ENCODE measurements at places on chromosomes 6 and 20.

DNA sequence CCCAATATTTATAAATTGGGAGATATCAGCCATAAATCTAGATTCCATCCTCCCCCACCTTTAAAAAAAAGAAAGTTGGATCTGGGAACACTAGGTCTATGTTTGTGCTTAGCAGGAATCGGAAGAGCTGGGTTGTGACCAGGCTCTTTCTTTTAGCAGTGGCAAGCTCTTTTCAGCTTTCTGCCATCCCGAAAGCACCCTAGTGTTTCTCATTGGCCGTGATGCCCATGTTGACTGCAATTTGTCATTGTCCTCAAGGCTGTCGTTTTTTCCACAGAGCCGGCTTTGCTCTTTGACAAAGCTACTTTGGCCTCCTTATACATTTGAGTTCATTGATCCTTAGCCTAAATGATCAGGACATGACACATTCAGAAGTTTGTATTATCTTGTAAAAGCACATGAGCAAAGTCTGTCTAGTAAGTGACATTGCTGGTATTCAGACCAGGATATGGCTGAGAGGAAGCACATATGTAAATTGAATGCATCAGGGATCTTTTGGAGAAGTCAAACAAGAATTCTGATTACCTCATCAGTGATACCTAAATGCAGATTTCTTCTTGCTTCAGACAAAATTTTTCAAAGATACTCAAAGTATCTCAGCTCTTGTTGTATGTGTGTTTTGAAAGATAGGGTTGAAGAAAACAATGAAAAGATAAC lies 50.1 kb downstream of the CARMIL1 start:
- no peak for DNase-seq

GRCh38 chr6:166325383-166326042 lies 16.8 kb downstream of the SFT2D1 start:
- no peak for DNase-seq

- DNase-seq: no peak
Measured at GRCh38 chr6:28446818-28447511, 3.7 kb upstream of the ZSCAN23 start.

DNA sequence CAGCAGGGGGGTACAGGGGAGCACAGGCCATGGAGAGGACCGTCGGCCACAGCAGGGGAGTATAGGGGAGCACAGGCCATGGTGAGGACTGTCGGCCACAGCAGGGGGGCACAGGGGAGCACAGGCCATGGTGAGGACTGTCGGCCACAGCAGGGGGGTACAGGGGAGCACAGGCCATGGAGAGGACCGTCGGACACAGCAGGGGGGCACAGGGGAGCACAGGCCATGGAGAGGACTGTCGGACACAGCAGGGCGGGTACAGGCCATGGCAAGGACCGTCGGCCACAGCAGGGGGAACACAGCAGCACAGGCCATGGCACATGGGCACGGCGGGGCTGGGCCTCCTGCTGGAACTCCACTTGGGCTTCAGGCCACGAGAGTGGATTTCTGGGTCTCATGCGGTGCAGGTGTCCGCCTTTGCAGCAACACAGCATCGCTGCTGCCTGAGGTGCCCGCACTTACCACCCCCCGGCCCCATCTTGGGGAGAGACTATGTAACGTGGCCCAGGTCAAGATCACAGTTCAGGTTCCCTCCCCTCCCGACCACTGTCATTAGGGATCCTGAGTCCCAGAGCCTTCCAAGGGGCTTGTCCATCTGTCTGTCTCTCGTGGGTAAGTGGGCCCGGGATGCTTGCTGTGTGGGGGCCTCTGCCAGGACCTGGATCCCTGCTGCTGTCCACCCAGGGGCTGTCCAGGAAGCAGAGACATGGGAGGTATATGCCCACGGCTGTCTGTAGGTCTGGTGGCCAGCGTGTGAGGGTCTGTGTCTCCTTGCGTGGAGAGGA lies 2.5 kb downstream of the NPBWR2 start:
- no peak for DNase-seq

GRCh38 chr6:81252231-81252630 lies 500.2 kb downstream of the TENT5A start:
- DNase-seq: no peak

GRCh38 chr6:99219788-99220187 lies 129.7 kb downstream of the FAXC start:
- DNase-seq: no peak

DNA sequence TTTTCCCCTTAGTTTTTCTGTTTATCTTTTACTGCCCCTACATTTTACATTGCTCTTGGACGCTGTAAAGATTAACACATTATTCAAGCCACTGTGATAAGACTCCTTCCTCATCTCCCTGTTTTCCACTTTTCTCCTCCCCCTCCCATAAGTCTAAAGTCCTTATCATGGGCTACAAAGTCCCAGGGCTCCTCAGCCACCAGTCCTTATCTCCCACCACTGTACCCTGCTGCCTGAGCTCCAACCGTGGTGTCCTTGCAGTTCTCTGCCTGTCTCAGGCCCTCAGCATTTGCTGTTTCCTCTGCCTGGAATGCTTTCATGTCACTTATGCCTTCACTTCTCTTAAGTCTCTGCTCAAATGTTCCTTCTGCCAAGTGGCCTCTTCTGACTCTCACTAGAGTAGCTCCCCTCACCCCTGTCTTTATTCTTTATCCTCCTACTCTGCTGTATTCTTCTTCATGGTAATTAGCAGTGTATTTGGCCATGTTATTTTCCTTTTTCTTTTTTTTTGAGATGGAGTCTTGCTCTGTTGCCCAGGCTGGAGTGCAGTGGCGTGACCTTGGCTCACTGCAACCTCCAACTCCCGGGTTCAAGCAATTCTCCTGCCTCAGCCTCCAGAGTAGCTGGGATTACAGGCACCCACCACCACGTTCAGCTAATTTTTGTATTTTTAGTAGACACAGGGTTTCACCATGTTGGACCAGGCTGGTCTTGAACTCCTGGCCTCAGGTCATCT lies 10.8 kb upstream of the LATS1 start:
- no peak for DNase-seq

- DNase-seq: no peak
Measured at GRCh38 chr6:21902628-21903169, 309.1 kb downstream of the SOX4 start.

DNA sequence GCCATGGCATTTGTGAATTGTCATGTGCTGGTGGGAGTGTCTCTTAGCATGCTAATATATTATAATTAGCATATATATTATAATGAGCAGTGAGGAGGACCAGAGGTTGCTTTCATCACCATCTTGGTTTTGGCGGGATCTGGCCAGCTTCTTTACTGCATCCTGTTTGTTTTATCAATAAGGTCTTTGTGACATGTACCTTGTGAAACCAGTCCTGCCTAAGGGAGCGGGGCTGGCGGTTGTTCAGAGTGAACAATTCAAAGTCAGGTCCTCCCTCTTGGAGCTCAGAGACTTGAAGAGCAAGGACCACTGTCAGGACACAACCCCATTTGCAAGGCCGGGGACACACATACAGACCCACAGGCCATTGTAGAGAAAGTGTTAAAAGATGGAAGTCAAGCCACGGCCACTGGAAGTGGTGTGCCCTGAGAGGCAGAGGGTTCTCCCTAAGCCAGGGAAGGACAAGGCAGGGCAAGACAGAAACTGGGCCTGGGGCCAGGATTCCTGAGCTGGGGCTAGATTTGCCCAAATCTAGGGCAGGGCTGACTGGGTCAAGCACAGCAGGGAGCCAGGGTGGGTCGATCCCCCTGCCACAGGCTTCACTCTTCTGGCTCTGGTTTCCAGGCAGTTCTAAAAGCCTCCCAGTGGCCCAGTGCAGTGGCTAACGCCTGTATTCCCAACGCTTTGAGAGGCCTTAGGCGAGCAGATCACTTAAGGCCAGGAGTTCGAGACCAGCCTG lies 14.2 kb downstream of the SLC52A3 start:
- DNase-seq: no peak

GRCh38 chr6:84719152-84719551 lies 45.2 kb downstream of the TBX18 start:
- no peak for DNase-seq

DNA sequence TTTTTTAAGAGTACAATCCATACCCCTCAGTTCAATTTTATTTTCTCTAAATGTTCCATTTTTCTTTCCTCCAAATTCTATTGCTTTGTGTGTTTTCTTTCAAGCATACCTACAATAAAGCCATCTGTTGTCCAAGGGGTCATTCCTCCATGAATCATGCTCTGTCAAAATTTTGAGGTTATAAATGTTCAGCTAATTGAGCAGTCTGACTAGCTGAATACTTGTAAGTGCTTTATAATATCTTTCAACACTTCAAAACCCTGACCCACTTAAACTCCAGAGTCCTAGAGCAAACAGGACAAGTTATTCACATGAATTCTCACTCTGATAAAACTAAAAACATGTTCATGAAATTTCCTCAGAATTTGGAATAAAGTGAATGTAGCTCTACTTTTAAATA lies 33.4 kb upstream of the EYA4 start:
- DNase-seq: no peak

DNA sequence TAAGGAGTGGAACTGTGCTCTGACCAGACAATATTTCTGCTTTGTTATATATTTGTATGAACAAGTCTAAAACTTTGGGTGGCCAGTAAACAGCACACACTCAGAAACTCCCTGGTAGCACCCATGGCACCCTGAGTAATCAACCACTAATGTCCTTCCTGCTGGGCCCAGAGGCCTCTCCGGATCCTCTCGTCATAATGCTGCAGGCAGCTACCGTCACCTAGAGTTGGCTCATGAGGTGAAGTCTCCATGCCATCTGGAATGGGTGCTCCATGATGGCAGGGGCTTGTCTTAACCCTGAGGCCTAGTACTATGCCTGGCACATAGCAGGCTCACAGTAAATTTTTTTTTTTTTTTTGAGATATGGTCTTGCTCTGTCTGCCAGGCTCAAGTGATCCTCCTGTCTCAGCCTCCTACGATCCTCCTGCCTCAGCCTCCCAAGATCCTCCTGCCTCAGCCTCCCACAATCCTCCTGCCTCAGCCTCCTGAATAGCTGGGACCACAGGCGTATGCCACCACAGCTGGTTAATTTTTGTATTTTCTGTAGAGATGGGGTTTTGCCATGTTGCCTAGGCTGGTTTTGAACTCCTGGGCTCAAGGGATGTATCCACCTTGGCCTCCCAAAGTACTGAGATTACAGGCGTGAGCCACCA lies 3.0 kb upstream of the SDCBP2 start:
- DNase-seq: no peak

DNA sequence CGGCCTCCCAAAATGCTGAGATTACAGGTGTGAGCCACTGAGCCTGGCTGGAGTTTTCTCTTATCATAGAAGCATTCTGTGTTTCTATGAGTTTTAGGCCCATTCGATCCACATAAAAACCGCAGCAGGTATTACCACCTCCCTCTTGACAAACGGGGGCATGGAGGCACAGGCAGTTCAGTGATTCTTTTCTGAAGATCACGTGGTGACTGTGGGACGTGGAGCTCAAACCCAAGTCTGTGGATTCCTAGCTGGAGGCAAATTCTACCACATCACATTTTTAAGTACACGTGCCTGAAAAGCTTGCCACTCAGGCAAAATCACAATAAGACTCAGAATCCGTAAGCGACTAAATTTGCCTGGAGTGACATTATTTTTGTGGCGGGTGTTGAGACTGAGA lies 191.3 kb downstream of the GMPR start:
- no peak for DNase-seq

GRCh38 chr6:111669326-111669725 lies 63.6 kb upstream of the TRAF3IP2 start:
- DNase-seq: no peak

DNA sequence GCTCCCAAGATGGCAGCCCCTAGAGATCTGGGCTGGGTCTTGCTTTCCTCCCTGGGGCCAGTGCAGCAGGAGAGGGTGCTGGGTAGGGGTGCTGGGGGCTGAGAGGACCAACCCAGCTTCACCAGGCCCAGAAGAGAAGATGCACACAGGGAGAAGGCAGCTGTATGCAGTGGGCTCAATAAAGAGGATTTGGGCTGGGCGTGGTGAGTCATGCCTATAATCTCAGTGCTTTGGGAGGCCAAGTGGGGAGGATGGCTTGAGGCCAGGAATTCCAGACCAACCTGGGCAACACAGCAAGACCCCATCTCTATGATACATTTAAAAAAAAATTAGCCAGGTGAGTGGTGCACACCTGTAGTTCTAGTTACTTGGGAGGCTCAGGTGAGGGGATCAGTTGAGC lies 25.7 kb upstream of the EMILIN3 start:
- DNase-seq: no peak

DNA sequence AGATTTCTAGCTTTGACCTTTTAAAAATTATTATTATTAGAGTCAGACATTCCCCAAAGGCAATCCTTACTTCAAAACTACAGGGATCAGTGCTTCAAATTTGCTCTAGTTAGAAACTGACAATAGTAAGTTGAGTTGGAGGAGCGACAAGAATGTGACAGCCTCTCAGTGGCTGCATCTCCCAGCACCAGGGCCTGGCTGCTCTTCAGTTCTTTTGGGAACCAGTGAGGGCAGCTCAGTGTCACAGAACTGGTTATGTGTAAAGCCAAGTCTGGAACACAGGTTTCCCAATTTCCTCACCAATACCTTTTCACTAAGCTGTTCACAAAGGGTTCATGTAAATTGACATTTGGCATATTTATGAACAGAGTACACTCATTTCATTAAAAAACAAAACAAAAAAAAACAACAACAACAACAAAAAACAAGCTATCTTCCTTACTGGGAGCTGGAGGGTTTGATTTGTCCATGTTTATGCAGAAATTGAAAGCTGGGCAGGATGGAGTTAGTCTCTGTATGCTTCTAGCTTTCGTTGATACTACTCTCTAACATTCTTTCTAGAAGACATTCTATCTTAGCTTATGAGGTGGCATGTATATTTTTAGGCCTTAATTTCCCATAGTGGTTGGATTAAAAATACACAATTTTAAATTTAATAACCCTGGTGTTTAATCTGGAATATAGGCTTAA lies 95.0 kb downstream of the SAMD5 start:
- no peak for DNase-seq

DNA sequence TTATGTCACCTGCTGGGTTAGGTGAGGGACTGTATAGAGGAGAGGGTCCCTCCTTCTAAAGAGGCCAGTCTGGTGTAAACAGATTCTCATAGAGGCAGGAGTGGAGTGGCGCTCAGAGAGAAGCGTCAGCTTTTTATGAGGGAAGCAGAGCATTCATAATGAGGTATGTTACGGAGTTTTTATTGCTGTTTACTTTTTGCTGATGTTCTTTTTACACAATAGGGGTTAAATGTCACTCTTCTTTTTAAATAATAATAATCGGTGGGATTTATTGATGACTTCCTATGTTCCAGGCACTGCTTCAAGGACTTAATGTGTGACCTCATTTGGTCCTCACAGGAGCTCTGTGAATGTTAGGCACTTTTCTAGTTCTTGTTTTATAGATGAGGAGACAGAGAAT lies 79.9 kb downstream of the L3MBTL3 start:
- no peak for DNase-seq

DNA sequence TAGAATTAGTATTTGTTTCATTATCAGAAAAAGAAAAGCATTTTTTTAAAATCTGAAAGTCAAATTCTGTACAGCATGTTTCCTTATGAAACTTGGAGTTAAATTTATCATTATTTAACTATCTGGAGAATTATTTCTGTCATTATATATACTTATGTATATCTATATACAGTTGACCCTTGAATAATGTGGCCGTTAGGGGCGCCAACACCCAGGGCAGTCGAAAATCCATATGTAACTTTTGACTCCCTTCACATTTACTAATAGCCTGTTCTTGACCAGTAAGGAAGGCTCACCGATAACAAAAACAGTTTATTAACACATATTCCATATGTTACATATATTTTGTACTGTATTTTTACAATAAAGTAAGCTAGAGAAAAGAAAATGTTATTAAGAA lies 341.2 kb downstream of the ADGRB3 start:
- no peak for DNase-seq
